ENCODE measurements at places on chromosomes 1 and 21.

DNA sequence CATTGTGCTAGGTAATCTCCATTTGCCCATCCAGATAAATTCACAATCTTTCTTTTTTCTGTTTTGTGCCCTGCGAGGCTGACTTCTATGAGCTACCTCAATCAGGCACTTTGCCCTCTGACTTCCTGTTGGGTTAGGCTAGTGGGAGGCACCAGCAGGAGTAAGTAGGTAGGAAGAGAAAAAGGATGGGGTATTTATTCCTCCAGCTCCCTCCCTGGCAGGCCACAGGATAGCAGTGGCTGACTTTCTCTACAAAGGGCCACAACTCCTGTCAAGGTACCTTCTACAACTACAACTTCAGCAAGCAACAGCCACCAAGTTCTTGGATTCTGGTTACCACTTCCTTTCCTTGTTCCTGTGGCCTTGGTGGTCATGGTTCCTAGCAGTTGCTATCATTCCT lies 18.8 kb upstream of the GORAB start:
- DNase-seq: no peak

- DNase-seq: no peak
Measured at GRCh38 chr1:56542651-56543050, 36.7 kb downstream of the PLPP3 start.

DNA sequence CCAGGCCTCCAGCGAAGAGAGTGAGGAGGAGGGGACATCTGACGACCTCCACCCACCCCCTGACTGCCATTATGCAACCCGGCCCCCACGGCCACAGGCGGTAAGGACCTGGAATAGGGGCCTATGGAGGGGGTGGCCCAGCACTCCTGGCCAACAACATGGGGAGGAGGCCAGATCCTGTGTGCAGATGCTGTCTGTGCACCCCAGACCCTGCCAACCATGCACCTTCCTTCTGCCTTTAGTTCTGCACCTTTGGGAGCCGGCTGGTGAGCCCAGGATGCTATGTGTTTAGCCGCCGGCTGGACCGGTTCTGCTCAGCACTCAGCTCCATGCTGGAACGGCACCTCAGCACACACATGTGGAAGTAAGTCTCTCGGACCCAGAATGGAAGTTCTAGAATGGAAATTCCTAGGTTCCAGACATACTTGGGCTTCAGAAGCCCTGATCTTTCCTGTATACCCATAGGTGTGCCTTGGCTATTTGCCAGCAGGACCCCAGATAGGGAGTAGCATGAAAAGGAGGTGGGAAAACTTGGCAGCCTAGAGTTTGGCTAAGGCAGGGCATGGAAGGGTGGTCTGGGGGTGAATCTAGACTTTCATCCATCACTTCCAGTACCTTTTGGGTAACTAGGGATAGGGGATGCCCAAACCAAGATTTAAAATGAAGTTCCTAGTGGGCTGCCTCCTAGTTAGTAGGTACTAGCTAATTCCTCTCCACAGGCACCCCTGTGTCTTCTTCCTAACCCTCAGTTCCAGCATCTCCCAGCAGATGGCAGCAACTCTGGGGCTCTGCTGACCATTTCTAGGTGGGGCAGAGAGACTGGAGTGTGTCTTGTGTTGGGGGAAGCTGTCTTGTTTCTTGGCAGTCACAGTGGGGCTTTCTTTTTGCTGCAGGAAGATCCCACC lies 3.6 kb upstream of the CYB561D1 start:
- peak; percentile 74 for DNase-seq

DNA sequence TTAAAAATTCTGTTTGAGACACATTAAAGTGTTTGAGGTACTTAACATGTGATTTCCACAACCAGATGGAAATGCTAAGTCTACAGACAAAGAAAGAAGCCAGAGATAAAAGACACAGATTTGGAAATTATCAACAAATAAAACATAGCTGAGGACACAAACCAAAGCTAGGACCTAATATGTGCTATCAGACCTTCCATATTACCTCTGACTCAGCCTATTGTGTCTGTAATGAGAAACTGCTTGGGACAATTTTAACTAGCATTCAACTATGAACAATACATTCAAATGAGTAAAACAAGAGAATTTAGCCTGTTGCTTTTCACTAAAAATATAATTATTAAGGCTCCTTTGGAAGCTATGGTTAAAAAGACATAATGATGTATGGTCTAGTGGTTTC lies 54.6 kb downstream of the WNT2B start:
- DNase-seq: no peak

DNA sequence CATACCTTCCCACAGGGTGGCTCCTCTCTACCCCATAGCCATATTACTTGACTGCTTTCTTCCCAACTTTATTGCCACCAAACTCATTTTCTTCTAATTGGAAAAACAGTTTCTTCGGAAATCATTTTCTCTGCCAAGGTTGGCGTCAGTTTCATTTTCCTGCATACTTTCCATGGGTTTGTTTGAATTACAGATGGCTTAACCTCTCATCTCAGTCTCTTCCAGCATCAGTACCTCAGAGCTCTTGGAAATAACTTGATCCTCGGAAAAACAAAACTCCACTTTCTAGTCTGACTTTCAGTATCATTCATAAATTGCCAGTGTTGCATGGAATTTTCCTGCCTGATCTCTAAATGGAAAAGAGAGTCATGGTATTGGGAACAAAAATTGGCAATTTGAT lies 20.3 kb upstream of the PRDM2 start:
- DNase-seq: no peak

DNA sequence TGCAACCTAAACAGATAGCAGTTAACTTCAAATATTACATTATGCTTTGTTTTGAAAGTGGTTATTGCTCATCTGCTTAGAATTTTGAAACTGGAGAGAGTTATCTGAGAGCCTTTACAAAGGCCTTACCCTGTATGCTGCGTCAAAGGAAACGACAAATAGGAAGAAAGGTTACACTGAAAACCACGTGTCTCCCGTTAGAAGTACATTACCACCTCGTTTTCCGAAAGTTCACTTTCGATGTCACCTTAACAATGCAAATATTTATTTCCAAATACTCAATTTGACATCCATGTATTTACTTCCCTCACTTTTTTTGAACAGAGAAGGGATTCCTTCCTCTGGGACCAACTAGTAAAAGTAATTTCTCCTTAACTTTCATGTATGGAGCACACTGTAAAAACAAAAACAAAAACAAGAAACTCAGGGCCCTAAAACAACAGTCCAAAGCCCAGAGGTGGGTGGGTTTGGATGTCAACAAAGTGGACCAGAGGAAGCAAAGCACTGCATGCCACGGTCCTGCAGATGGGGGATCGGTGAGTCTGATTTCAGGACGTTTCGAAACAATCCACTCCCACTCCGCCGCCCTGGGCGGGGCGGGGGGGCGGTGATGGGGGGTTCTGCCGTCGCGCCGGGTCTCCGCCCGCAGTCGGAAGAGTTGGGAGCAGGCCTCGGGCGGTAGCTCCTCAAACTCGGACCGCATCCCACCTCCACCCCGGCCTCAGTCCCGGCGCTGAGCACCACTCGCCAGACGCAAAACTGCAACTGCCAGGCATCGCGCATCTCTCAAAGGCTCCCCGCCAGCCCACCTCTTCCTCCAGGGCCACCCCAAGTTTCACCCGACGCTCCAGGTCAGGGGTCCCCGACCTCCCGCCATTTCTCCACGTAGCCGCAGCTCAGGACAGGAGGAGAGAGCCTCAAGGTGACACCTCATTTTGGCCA lies 841 bp downstream of the ADSS2 start:
- DNase-seq: peak; percentile 52

DNA sequence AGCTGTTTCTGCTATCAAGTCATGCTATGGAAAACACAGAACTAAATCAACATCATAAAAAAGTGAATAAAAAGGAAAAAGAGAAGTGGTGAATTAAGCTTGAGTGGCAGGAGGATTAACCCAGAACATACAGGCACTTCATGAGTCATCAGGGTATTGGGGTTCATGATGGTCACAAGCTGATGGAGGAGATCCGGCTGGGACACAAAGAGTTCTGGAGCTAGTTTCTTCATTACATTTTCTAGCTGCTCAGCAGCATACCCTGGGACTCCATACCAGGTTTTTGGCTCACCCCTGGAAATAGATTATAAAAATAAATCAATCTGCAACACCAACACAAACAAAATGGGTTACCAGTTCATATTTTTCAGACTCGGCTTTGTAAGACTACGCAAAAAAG lies 42.5 kb upstream of the SYT2 start:
- no peak for DNase-seq

DNA sequence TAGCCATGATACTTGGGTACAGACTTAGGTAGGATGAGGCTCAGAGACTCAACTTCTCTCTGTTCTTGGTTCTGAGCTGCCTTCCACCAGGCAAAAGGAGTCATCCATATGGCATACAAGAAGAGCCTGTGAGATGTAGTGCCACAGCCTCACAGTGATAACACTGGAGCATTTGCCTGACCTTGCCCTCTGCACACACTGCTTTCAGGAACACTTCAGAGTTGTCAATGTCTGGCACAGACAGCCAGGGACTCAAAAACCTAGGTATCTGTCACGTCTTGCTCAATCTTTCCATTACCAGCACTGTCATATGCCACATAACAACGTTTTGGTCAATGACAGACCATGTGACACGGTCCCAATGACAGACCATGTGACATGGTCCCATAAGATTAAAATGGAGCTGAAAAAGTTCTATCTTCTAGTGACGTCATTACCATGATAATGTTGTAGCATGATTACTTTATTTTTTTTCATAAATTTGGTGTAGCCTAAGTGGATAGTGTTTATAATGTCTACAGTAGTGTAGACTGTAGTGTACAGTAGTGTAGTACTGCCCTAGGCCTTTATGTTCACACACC lies 199.9 kb upstream of the CTTNBP2NL start:
- no peak for DNase-seq

GRCh38 chr21:35488946-35489345 lies 439.8 kb upstream of the RUNX1 start:
- DNase-seq: no peak

GRCh38 chr21:40334159-40334558 lies 466.9 kb downstream of the PCP4 start:
- no peak for DNase-seq

DNA sequence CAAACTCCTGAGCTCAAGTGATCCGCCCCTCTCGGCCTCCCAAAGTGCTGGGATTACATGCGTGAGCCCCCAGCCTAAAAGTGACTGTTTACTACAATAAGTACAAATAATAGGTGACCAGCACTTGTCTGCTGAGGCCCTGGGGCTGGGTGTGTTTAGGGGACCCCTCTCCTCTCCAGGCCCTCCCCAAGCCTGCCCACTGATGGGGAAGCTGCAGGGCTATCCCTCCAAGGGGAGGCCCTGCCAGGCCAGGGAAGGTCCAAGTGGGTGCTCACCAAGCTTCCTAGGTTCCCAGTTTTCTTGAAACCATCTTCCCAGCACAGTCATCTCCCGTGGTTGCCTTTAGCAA lies 60.7 kb downstream of the H3-3A start:
- DNase-seq: no peak

Measured in GM13977 (cell line).